Activated T-helper 1 cell treated with anti-CD3 and anti-CD28 coated beads, Interleukin-12 subunit alpha, Interleukin-12 subunit beta, Interleukin-2, Interleukin-4 antibody, amounts not matched to agents 30 ng/mL and 10 ng/mL and 1 ng/mL, durations not matched to agents 14 hours and 24 hours and 36 hours (primary cell): ENCODE measurements at places on chromosomes 12 and 14. TPM values are rescaled to one million over a fixed set of nuclear protein-coding genes. Genes with fewer than 3 reads are reported as not detected.

Gene PLA2G1B
- not detected in 2 replicates for total RNA-seq

- DNase-seq, result no peak
- H3K27ac ChIP-seq, result no peak overlapping the region
- H3K4me3 ChIP-seq, result no peak overlapping the region
- H3K4me1 ChIP-seq, result peaks cover 34% of the 10 kb centered on the region
These were observed 6.0 kb downstream of the HEATR5A start for GRCh38 chr14:31414190-31414833.

DNA sequence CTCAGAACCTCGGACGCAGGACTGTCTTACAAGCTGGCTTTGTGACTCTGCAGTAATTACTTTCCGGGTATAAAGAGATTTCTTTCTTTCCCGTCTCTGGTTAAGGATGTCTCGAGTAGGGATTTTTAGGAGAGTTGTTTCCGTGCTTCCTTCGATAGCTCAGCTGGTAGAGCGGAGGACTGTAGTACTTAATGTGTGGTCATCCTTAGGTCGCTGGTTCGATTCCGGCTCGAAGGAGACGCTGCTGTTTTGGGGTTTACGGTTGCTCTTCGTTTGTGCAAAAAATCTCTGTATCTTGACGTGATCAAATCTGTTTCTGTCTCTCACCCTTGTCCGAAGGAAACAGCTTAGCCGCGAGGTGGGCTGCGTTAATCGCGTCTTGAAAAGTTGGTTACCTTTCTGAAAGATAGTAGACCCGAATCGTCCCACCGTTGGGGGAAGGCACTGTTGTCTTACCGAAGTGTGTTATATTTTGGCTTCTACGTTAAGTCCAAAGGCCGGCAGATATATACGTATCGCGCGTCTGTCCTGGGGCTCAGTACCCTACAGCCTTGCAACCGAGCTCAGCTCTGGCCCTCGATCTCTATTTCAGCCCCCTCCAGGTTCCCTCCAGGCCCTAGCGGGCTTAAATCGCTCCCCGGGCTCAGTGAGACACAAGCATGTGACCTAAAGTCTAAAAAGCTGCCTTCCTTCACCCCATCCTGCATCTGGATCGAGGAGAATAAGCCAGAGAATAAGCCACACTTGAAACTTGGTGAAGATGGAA, 1.1 kb upstream of the RNASE4 start:
- H3K4me1 ChIP-seq, result peaks cover 10% of the 10 kb centered on the region
- no peak overlapping the region for H3K4me3 ChIP-seq
- no peaks in the 10 kb centered on the region for H3K27me3 ChIP-seq
- H3K36me3 ChIP-seq, result no peaks in the 10 kb centered on the region
- no peak overlapping the region for H3K27ac ChIP-seq
- peak; percentile 66 for DNase-seq

GRCh38 chr14:52939427-52939826, 11.4 kb downstream of the FERMT2 start:
- H3K4me3 ChIP-seq, result no peak overlapping the region
- no peaks in the 10 kb centered on the region for H3K36me3 ChIP-seq
- DNase-seq, result no peak
- peaks cover 9% of the 10 kb centered on the region for H3K27me3 ChIP-seq
- H3K27ac ChIP-seq, result no peak overlapping the region

- H3K4me3 ChIP-seq, result no peak overlapping the region
- H3K27ac ChIP-seq, result no peak overlapping the region
- no peaks in the 10 kb centered on the region for H3K36me3 ChIP-seq
These were observed 714.9 kb upstream of the MDGA2 start for GRCh38 chr14:48390346-48390745.

DNA sequence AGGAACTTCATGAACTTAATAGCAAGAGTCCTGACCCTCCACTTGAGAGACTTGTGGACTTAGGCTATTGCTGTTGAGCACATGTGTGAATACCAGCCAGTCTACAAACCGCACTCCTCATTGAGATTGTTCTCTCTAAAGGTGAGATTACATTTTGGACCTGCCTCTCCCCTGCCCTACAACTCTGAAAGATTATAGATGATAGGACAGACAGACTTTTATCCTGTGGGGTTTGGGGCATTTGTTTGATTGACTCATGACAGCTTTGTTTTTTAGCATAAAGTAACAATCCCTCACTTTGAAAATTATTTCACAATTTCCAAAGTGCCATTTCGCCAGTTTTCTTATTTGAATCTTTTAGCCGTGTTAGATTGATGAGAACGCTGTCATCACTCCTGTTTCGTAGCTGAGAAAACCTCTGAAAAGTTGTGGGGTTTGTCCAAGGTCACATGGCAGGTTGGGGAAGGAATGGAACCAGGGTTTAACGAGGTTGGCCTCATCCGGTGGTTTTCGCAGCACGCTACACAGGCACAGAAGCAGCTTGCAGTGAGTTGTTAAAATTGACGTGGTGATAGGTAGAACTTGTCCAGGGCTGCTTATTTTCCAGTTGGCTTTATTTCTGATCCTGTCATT, 836 bp downstream of the EVL start:
- DNase-seq, result peak; percentile 81
- H3K27ac ChIP-seq, result peak overlapping the region; percentile 99
- H3K27me3 ChIP-seq, result no peaks in the 10 kb centered on the region
- H3K4me1 ChIP-seq, result peaks cover 83% of the 10 kb centered on the region
- peak overlapping the region; percentile 88 for H3K4me3 ChIP-seq
- peaks cover 12% of the 10 kb centered on the region for H3K36me3 ChIP-seq

DNA sequence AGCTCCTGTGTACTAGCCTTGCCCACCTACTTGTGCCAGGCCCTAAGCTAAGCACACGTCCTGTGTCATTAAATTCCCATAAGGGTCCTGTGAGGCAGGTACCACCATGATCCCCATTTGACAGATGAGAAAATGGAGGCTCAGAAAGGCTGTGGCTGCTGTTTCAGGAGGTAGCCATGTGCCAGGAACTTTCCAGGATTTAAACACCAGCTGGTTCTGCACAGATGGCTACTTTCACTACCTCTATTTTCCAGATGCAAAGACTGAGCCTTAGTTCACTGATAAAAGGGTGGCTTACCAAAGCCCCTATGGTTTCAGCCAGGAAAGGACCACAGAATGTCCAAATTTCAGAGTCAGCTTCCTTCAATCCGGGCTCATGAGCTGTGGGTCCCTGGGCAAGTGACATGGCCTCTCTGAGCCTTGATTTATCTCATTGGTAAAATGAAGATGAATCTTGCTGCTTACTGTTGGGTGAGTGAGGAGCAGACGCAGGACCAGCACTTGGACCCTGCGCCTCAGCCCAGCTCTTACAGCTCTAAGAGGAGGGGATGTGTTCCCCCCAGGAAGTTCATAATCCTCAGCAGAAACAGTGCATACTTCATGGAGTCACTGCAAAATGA, 23.5 kb downstream of the CMKLR1 start:
- no peak for DNase-seq
- H3K27me3 ChIP-seq, result peaks cover 7% of the 10 kb centered on the region
- no peak overlapping the region for H3K27ac ChIP-seq

Gene GALNT8
- total RNA-seq, result 0.39 and 2.1 TPM in 2 replicates

Gene KLRK1
- total RNA-seq, result not detected in 2 replicates
